CD4-positive, alpha-beta T cell treated with Interferon alpha-2 for 1 hour (primary cell): ENCODE measurements at places on chromosomes 16 and 17.
A peak's percentile ranks its signal among the peaks of the same experiment; 100 is the strongest.

GRCh38 chr16:13923703-13924298 lies 3.8 kb downstream of the ERCC4 start:
- peak; percentile 60 for DNase-seq

GRCh38 chr17:33482636-33483035 lies 189.5 kb upstream of the ASIC2 start:
- DNase-seq, result no peak

GRCh38 chr17:36869856-36870719 lies 67.2 kb upstream of the LHX1 start:
- DNase-seq, result no peak

DNA sequence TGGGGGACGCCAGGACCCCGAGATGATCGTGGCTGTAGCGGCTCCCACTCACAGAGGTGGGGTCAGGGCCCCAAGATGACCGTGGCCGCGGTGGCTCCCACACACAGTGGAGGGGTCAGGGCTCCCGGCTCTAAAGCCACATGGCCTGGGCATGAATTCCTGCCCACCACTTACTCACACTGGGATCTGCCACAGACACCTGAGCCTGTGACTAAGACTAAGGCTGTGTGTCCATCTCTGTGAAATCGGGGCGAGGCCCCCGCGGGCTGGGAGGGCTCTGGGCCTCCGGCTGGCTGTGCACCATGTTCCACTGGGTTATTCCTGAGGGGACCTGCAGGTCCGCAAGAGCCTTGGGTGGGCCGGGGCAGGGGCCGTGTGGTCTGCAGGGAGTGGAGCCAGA lies 18.5 kb downstream of the ZFPM1 start:
- DNase-seq, result no peak

- no peak for DNase-seq
Observed at GRCh38 chr16:83706394-83706793, 101.4 kb upstream of the HSBP1 start.

DNA sequence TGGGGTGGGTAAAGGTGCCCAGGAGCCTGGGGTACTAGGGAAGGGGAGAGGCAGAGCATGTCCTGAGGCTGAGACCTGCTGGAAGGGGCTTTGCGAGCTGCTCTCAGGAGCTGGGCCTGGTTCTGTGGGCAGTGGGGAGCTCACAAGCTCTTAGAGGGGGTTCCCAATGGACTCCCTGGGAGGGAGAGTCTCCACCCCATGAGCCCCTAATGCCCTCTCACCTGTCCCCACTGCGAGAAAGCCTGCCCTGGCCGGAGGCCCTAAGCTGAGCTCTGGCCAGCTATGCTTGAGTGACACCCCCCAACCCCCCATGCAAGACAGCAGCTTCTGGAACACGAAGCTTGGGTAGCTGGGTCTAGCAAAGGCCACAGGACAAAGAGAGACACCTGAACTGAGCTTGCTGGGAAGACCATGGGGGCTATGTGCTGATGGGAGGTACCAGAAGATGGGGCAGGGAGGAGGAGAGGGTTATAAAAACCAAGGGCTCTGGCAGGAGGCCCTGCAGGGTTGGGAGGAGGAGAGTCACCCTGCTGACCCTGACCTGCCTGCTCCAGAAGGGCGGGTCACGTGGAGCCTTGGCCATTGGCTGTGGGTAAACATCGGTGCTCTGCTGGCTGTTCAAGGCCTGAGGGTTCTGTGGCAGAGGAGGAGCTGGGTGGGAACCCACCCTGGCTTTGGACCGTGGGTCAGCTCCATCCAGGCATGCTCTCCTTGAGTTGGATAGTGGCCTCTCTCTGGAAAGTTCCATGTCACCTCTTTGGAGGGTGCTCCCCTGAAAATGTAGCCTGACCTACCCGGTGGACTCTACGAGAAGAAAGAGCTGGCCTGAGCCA lies 106.7 kb downstream of the RAB11FIP4 start:
- DNase-seq, result no peak

DNA sequence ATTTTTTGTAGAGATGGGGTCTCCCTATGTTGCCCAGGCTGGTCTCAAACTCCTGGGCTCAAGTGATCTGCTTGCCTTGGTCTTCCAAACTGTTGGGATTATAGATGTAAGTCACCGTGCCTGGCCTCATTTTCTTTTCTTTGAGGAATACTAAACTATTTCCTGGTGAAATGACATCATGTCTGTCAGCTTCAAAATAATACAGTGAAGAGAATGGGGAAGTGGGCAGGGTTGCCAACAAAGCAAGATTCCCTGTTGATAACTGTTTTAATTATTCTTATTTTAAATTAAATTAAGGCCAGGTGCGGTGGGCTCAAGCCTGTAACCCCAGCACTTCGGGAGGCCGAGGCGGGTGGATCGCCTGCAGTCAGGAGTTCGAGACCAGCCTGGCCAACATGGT lies 21.1 kb downstream of the PIPOX start:
- no peak for DNase-seq
